Inflammatory macrophage treated with lipopolysaccharide for 1 hour (primary cell): ENCODE measurements at places on chromosomes 2 and 18.

DNA sequence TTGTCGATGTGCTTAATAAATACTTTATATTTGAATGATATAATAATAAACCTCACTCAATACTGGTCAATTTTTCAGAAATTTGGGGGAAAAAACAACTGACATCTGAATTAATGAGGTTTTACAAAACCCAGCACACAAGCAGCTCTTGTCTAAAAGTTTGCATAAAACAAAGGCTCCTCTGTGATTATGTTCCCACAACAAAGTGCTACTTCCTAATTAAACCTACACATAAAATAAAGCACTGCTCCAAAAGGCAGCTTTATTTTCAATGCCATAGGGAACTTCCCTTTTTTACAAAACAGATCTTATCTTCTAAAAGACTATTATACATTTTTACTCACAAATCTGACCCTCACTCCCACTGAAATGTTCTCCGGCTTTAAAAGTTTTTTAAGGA, 47.1 kb downstream of the LAMA1 start:
- no peak for DNase-seq

DNA sequence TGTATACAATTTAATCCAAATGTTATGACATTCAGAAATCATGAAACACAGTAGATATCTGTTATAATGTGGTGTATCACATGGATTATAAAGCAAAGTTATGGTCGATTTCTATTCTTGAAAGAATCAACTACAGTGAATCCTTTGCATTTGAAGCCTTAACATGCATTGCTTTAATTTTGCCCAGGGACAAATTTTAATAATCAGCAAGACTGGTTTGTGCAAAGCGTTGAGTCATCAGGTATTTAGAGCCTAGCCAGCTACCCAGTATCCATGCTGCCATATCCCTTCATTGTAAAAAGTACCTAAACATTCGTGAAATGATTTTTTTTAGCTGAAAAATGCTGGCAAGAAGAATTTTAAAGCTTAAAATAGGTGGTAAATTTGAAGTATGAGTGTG, 8.9 kb upstream of the SPDYA start:
- no peak for DNase-seq

DNA sequence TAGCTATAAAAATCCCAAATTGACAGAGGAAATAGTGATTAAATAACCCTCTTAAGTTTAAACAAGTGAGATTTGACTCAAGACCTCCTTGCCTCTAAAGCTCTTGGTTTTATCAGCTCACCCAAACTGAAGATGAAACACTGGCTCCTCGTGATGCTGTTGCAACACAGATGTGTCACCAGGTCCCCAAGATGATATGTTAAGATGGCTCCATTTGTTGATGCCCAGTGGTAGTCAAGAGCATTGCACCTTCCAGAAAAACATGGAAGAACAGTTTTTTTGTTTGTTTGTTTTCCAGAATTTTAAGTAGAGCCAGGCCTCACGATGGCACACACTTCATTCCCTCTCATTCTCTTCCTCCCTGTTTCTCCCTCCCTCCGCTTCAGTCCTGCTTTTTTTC, 399.8 kb downstream of the TXNL1 start:
- peak; percentile 40 for DNase-seq

- DNase-seq: no peak
These were observed 39.4 kb downstream of the CSRNP3 start for GRCh38 chr2:165508927-165509326.

GRCh38 chr18:7207366-7207915, 23.4 kb upstream of the LRRC30 start:
- no peak for DNase-seq

DNA sequence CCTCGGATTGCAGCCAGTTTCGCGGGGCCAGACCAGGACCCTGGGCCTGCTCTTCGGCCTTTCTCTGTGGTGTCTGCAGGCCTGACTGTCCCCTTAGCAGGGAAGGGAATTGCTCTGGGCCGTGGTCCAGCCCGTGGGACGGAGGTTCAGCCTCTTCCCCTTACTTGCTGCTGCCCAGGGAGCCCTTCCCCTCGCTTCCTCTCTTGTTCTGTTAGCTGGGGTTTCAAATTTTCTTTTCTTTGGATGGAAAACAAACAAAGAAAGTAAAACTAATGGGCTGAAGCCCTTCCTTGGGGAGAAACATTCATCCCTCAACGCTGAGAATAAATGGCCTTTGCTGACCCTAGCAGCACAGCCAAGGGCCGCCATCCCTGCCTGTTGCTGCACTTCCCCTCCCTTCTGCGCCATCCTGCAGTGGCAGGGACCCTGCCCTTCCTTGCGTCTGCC, 52.4 kb downstream of the ASAP2 start:
- DNase-seq: peak; percentile 47

DNA sequence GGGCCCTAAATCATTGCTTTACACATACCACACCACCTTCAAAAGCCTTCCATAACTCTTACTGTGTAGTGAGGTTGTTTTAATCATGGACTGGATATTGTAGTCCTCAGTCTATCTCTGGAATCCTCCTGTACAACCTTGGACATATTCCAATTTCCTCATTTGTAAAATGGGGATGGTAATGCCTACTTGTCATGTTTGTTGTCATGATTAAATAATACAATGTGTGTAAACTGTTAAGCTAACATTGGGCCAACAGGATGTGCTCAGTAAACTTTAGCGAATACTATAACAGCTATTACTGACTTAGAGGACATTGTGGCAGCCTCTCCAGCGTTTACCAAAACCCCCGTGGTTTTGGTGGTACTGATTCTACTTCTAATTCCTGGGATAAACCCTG, 74.7 kb upstream of the PTPRM start:
- DNase-seq: no peak

- DNase-seq: no peak
These were observed 321.2 kb upstream of the FANCL start for GRCh38 chr2:58562276-58562675.

DNA sequence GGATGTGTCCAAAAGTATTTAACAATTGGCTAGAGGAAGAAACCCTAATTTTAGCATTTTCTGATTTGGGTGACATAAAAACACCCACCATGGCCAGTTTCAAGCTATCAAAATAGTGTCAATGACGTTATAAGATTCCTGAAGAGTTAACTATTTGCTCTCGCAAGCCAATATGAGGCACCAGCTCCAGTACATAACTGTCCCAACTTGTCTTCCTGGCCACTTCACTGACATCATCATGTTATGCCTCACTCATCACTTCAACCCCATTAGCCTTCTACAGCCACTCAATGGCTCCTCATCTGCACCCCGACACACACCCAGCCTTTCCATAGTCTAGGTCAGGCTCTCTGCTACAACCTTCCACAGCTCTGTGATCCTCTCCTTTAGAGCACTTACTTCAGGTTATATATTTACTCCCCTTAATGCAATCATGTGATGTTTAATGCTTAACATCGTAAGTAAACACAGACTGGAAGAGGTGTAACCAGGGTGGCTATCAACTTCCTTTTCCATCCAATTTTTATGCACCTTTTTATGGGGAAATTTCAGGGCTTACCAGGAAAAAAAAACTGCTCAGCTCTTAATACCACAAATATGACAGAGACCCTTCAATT, 158.7 kb downstream of the VWC2L start:
- DNase-seq: no peak

DNA sequence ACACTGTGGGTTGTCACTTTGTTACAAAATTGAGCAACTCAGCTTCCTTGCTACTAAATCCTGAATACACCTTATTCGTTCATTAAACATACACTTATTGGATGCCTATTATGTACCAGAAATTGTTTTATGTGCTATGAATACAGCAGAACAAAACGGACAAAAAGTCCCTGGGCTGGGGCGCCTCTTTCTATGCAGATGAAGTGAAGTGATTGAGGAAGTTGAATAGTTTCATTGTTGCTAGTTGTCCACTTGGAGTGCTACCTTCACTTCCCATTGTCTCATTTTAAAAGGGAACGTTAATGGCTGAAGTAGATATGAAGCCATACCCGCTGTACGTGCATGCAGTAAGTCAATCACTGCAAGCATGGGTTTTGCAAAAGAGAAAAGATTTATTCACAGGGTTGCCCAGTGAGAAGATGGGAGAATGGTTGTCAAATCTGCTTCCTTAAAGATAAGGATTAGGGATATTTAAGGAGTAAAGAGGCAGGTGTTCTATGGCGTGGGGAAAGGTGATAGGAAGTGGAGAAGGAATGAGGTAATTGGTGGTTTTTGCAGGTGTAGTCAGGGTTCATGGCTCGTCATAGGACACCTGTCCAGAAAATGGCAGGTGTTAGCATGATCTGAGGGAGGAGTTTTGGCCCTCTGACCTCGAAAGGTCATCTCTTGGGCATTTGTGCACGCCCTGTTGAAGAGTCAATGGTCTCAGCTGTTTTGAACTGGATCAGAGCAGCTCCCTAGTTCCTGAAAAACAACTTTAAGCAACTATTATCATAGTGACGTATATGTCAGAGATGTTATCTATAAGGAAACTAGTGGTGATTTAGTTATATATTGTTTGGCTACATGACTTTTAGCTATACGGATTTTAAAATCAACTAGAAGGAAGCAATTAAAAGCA, 23.5 kb downstream of the TRPM8 start:
- DNase-seq: no peak
